ENCODE measurements at places on chromosomes 6 and 20. TPM values are rescaled to one million over a fixed set of nuclear protein-coding genes. Genes with fewer than 3 reads are reported as not detected.

Gene PFDN6
- 25.3 TPM for total RNA-seq

Gene PSORS1C2
- total RNA-seq, result 2.9 TPM

Gene BPIFB4
- total RNA-seq, result not detected

Gene STK35
- 13.1 TPM for total RNA-seq

Gene ACSS2
- total RNA-seq, result 218 TPM

Gene DUSP15
- 3.2 TPM for total RNA-seq

Gene ZNF831
- 0.20 TPM for total RNA-seq

All from skin of body (tissue), 3 donors.